ENCODE measurements at places on chromosomes 1 and 21.

DNA sequence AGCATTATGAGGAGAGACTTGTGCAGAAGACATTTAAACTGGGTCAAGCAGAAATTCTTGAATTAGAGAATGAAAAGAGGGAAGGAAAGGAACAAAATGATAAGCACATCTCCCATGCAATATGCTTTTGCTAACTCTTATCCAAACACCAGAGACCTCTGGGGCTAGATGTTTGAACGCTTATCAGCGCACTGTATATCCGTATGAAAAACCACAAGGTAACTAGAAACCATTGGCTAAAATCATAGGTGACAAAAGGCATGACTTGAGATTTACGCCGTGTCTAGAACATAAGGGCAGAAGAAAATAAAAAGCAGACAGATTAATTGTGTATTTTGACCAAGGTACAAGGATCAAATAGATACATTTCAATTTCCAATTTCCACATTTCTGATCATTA, 38.0 kb upstream of the TIAM1 start:
- DNase-seq, result no peak

GRCh38 chr1:46403916-46404315, 9.8 kb downstream of the FAAH start:
- no peak for DNase-seq

DNA sequence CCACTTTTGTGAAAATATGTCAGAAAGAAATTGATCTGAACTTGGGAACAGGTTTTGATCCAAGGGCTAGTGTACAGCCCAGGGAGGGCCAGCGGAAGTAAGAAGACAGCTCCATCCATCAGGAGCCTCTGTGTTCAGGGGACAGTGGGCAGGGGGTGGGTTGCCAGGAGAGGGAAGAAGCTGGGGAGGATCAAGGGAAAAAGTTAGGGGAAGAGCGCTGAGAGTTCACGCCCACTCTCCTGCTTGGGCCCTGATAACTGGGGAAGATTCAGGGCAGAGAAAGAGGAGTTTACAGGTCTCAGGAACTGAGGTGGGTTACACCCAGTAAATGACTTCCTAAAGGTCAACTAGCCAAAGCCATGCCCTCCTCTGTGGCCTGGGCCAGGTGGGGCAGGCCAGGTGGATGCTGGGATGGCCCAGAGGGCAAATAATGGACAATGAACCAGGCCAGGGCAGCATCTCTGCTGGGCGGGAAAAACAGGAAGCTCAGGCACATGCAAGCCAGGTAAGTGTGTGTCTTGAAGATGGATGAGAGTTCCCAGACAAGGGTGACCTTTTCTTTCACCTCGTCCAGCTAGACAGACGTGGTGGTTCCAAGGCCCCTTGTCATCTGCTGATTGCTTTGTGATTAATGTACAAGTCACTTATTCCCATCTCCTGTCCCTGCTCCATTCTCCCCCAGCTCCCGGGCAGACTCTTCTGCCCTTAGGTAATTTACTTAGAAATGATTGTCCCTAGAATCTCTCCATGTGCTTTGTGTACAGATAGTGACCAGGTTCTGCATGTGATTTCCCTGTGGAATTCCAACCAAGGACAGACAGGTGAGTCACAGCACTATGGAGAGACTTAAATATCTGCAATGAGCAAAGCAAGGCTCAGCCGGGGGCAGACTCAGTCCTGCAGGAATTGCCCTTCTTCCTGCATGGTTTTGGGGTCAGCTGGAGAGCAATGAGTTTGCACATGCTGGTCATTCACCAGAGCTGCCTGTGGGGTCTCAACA, 57.0 kb downstream of the MDM4 start:
- no peak for DNase-seq

DNA sequence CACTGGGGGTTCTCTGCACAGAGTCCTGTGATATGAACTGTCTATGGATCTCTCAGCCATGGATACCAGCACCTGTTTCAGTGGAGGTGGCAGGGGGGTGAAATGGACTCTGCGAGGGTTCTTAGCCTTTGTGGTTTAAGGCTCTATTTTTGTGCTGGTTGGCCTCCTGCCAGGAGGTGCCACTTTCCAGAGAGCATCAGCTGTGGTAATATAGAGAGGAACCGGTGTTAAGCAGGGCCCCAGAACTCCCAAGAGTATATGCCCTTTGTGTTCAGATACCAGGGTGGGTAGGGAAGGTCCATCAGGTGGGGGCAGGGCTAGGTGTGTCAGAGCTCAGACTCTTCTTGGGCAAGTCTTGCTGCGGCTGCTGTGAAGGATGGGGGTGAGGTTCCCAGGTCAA, 330.0 kb upstream of the PLD5 start:
- DNase-seq, result no peak

DNA sequence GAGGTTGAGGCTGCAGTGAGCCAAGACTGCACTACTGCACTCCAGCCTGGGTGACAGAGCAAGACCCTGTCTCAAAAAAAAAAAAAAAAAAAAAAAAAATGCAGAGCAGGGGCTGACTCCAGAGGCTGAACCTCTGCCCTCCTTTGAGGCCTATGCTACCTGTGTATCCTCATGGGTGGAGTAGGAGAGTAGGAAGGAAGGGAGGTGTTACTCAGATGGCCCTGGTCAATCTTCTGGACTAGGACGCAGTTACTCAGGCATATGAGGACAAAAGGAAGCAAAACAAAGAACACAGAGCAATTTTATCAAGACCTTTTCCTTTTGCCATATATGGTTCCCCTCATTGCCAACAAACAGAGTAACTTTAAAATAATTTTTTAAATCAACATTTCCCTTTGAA, 35.2 kb downstream of the TGFBR3 start:
- no peak for DNase-seq

- DNase-seq, result no peak
These were observed 1.1 kb downstream of the PERM1 start for GRCh38 chr1:980602-981395.

GRCh38 chr1:42336978-42337377, 1.9 kb upstream of the FOXJ3 start:
- no peak for DNase-seq

- DNase-seq, result peak; percentile 88
These were observed 569 bp upstream of the DAB1 start for GRCh38 chr1:57424231-57425027.

GRCh38 chr1:226675715-226676357, 63.2 kb downstream of the ITPKB start:
- no peak for DNase-seq

GRCh38 chr1:234681990-234682389, 72.0 kb upstream of the IRF2BP2 start:
- DNase-seq, result no peak

- no peak for DNase-seq
These were observed 31.2 kb upstream of the C1orf174 start for GRCh38 chr1:3931007-3931912.
